IPS-NIHi11 (cell line): ENCODE measurements at places on chromosomes 12 and 14.
A peak's percentile ranks its signal among the peaks of the same experiment; 100 is the strongest.

GRCh38 chr14:101733211-101733610 lies 28.3 kb upstream of the PPP2R5C start:
- no peak for DNase-seq

DNA sequence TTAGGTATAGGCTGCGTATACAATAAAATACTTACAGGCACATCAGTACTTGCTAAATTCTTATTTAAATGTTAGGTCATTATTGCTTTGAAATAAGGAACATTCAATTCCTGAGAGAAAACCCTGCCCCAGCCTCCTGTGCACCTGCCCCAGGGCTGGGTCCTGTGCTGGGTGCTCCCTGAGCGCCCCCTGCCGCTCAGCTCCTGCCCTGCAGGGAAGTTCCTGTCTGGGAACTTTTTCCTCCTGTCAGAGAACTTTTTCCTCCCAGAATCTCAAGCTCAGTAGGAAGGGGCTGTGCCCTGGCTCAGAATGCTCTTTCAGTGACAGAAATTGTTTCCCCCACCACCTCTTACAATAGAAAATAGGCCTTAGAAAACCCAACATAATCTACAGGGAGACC lies 751.1 kb downstream of the TMEM121 start:
- no peak for DNase-seq

GRCh38 chr12:75611041-75611440 lies 99.6 kb upstream of the KRR1 start:
- DNase-seq, result no peak

GRCh38 chr12:119327471-119327870 lies 7.1 kb upstream of the CCDC60 start:
- no peak for DNase-seq

- DNase-seq, result peak; percentile 78
Measured at GRCh38 chr12:26651566-26652188, 181.3 kb downstream of the ITPR2 start.

DNA sequence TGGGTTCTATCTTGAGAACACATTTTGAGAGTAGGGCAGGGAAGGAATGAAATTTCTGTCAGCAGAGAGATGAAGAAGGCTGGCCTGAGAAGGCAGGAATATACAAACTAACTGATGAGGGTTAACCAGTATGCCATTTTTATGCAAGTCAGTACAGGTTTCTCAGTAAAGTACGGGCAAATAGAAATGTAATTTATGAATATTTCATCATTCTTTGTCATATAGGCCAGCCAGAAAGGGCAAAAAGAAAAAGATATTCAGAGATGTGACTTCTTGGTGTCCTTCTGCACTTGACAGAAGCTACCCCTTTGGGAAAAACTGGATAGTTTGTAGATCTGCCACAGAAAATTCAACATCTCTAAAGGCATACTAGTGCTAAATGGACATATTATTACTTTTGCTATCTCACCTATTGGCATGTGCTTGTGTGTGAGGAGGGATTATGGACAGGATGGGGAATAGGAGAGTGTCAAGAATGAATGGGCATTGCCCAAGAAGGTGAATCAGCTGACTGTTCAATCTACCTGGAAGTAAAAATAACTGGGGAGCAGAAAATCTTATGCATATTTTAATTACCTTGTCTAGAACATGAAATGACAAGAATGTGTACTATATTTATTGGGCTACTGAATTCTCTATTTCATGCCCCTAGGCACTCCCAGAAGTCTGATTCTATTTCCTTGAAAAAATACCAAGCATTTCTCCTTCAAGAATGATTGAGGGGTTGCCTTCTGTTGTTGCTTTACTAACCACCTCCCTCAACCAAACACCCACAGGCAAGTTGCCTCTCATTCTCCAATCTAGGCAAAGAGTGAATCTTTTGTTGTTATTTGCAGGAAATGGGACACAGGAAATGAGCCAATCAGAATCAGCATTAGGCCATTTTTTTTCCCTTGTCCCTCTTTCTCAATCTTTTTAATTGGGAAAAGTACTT lies 175.1 kb upstream of the SLC38A2 start:
- DNase-seq, result no peak

DNA sequence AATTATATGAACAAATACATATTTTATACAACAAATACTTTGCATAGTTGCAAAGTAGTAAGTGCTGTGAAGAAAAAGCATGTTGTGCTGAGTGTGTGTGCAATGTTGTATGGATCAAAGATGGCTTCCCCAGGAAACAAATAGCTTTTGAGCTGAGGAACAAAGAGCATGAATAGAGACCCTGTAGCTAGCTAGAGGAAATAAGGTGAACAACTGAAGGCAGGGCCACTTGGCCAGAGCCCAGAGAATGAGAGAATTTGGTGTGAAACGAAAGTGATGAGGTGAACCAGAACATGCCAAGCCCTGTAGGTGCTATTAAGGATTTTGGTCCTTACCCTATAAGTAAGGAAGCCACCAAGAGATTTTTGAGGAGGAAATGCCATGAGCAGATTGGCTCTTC lies 17.1 kb downstream of the DYRK2 start:
- DNase-seq, result no peak

- DNase-seq, result no peak
Measured at GRCh38 chr14:36035675-36036074, 140.8 kb downstream of the PTCSC3 start.

- DNase-seq, result no peak
Measured at GRCh38 chr14:24181371-24182077, 7.1 kb downstream of the IPO4 start.

DNA sequence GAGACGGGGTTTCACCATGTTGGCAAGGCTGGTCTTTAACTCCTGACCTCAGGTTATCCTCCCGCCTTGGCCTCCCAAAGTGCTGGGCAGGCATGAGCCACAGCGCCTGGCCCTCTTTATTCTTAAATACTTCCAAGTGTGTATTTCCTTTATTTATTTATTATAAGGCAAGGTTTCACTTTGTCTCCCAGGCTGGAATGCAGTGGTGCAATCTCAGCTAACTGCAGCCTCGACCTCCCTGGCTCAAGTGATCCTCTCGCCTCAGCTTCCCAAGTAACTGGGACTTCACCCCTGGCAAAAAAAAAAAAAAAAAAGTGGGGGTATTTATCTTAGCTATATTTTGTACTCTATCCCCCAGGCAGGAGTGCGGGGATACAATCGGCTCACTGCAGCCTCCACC lies 6.8 kb downstream of the FAM216A start:
- DNase-seq, result no peak

GRCh38 chr14:61188978-61189808 lies 91.9 kb downstream of the TMEM30B start:
- DNase-seq, result peak; percentile 79

DNA sequence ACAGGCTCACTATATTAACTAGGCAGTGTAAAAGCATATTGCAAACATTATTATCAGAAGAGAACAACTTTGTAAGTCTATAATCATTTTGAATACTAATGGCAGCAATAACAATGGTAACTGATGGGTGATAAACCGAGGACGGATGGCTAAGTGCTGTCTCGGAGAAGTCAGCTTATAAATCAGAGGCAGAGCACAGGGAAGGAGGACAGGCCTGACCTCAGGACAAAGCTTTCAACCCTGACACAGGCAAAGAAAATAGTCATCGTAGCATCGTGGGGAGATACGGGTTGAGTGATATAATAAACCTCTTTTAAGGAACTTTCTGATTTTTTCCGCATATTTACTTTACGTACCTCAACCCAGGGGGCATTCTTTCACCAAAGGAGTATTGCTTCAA lies 48.4 kb downstream of the FLRT2 start:
- DNase-seq, result no peak

- DNase-seq, result no peak
Measured at GRCh38 chr14:101133068-101133467, 229.5 kb upstream of the RTL1 start.

DNA sequence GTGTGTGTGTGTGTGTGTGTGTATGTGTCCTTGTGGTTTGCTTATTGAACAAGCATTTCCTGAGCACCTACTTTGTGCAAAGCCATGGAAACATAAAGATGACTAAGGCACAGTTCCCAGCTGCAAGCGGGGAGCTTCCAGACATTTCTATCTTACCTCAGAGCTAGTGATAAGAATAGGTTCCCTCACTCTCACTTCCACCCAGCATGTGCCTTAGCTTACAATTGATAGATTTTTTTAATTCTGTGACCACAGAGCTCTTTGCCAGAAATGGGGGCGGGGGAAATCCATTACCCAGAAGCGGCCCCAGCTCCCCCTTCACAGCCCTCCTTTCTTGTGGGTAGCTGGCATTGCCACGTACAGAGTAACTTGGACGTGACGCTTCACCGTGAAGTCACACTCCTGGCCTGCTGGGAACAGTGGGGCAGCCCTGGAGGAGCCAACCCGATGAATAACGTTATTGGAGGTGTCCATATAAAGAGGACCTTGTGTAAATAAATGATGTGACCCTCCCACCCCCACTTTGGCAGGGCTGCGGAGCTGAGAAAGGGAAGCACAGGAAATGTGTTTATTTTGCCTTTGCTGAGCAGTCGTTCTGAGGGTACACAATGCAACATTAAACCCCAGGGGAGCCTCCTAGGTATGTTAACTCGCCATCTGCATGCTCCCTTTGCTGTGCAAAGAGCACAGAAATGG lies 238.9 kb downstream of the CHST11 start:
- DNase-seq, result no peak

DNA sequence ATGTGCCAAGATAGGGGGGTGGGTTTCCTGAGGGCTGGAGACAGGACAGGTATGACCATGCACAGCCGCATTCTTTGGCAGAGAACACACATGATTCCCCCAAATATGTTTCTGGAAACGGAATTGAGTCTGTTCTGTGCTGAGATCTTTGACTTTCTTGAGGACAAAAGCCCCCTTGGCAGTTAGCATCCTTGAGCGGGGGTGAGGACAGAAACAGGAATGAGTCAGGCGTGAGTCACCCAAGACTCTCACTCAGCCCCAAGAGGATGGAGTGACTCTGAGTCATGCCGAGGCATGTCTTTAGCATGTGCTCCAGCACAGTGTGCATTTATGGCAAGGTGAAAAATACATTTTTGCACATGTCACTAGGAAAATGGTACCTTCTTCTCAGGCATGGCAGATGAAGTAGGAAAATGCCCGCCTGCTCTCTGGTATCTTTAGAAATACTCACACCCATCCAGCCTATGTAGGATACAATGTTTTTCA lies 52.1 kb downstream of the DAD1 start:
- peak; percentile 15 for DNase-seq

- no peak for DNase-seq
Measured at GRCh38 chr12:6324936-6325750, 14.7 kb downstream of the PLEKHG6 start.

DNA sequence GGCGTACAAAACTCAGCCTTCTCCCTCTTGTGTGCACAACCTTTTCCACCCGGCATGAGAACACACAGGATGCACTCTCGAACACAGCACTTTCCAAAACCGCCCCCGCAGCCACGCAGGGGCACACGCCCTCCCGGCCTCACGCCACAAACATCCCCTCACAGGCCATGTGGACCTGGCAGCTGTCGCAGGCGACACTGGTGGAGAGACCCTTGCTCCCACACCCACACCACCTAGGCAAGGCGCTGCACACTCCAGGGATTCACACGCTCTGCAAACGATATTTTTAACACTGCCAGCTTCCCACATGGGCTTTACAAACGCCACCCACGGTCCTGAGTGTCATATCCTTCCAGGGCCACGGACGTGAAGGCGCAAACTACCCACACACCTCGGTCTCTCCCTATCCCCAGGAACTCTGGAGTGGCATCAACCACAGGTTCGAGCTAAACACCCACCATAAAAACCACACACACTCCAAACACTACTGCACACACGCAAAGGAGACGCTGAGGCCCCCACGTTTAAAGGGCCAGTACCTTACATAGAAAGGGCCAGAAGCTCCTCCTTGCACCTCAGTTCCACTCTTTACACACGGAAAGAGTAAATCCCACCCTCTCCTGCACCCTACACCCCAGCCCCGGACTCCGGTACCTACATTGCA lies 12.4 kb upstream of the ITGB7 start:
- no peak for DNase-seq

- peak; percentile 81 for DNase-seq
Measured at GRCh38 chr14:21723431-21724045, 49.9 kb upstream of the OR4E1 start.

DNA sequence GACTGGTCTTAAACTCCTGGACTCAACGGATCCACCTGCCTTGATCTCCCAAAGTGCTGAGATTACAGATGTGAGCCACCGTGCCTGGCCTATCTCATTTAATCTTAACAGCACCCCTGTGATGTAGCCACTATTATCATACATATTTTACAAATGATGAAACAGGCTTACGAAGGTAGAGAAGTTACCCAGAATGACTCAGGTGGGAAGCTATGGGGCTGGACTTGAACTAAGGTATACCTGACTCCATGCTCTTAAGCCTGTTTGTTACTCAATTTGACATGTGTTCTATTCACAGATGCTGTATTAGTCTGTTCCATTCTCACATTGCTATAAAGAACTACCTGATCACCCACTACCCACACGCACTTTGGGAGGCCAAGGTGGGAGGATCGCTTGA lies 36.8 kb upstream of the TMPO start:
- DNase-seq, result no peak

DNA sequence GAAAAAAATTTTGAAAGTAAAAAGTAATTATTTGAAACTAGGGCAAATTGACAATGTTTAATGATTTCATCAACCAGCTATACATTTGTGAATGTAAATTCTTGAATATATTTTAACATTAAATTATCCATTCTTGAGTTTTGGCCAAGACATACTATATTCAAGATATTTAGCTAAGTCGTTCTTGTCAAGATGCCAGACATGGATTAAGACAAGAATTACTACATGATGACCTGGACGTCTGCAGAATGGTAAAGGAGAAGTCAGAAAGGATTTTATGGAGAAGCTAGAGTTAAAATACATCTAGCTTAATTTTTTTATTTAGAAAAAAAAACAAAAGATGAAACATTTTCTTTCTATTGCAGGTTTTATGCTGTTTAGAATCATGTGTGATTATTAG lies 255.8 kb downstream of the TMTC2 start:
- no peak for DNase-seq

- no peak for DNase-seq
Measured at GRCh38 chr12:61916831-61917230, 343.4 kb upstream of the USP15 start.

DNA sequence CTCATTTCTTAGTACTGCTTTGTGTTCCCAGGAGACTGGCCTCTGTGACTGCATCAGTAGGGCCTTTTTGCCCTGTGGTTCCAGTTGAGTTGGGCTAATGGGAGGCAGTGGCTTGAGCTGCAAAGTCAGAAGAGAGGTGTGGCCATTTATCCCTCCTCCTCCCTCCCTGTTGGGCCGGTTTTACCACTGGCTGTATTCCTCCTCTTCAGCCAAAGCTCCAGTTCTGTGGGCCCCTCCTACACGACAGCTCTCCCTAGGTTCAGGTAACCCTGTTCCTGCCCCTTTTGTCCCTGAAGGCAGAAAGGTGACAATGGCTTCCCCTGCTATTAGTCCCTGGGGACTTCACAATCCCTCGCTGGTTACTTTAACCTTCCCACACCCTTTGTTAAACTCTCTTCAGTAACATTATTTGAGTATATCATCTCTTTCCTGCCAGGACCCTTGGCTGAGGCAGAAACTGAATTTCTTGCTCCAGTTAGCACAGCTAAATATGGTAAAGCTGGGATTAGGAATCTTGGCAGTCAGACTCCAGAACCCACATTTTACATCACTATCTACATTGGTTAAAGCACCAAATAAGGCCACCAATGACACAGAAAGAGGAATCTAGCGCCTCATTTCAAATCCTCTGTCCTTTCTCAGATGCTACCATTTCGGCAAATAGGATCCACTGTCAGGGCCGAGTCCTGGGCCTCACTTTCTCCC lies 121.9 kb upstream of the SLC35F4 start:
- peak; percentile 47 for DNase-seq
